ENCODE measurements at places on chromosomes 13 and 19.

DNA sequence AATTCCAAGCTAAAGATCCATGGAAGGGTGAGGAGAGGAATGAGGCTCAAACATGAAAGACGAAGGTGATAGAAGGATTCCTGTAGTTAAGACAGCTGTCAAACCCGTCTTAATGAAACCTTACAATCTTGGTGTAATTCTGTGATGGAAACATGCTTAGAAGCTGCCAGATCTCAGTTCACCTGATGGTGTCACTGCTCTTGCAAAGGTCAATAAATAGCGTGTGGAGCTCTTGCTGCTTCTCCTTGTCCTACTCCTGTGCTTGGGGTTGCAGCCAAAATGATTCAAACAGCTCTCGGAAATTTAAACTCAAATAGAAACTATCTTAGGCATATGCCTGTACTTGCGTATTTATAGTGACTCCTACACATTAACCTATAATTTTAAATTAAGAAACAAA lies 1705.0 kb downstream of the OLFM4 start:
- no peak for DNase-seq

DNA sequence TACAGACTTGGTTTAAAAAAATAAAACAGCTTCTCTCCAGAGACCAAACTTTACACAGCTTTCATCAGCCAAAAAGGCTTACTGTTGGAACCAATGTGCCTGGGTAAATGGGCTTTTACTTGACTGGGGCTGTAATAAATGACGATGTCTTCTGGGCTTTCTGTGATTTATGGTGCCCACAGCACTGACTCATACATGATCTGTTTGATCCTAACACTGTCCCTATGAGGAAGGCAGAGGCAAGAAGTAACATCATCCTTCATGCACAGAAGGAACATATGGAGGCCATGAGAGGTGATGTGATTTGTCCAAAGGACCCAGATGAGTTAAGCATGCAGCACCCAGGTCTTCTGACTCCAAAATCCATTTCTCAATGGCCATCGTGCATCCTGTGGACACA lies 77.4 kb downstream of the DOCK9 start:
- DNase-seq, result no peak

DNA sequence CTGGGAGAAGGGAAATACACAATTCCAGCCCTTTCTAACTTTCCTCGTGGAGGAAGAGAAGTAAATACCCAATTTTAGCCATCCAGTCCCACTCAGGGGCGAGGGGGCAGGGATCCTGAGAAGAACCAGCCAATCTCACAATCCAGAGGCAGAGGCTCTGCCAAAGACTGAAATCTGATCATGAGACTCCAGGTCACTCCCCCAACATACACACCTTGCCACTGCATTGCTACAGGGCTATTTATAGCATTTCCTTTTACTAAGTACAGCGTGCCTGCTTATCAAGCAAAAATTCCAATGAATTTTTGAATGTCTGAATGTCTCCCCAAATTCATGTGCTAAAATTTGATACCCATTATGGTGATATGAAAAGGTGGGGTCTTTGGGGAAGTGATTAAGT lies 1687.5 kb downstream of the EFNB2 start:
- no peak for DNase-seq

DNA sequence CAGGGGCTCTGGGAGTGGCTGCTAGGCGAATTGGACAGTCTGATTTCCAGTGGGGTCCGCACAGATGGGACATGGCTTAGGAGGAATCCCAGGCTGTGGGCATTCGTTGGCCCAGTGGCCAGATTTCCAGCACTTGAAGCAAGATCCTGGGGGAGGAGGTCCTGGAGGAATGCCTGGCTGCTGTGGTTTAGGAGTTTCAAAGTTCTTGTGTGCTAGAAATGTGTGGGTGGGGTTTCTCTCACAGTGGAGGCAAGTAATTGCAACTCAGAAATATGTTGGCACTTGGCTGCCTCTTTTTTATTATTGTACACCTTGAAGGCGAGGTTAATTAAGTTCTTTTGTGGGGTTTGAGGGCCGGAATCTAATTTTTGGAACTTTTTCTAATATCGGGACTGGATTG lies 17.1 kb downstream of the IGFL3 start:
- DNase-seq, result no peak

DNA sequence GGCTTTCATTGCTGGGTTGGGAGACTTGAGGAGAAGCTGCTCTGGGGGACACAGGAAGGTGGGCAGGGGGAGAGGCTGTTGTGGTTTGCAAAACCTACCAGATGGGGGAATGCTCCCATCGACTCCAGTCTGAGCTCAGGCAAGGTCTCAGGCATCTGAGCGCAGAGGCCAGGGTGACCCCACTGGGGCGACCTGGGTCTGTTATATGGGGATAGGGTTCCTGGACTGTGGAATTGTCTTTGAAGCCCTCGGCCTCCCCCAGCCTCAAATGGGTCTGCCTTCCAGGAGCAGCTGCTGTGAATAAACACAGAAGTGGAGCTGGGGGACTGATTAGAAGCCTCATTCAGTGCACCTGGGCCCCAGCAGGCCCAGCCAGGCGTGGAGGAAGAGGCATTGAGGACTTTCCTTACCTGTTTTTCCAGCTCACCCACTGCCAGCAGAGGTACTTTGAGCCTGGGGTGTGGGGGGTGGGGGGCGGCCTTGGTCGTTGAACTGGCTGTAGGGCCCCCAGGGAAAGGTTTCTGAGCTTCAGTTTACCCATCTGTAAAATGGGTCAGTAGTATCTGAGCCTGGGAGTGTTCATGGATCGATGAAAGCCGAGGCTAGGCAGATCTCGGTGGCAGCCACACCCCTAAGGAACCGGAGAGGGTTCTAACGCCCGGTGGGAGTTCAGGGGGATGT lies 1.4 kb downstream of the CERS4 start:
- DNase-seq, result peak; percentile 55

DNA sequence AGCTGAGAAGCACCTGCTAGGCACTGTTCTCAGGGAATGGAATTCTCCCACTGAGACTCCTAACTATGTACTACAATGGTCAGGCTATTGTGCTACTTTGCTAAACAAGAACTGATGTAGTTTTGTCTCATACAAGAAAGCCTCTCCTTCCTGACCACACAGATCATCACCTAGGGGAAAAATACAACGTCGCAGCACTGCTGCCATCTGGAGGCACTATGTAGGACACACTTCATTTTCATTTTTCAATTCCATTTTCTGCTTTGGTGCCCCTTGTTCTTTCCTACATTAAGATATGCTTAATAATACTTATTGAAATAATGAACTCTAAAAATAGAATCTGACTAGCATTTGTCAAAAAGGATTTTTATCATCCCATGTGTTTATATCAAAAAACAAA lies 21.1 kb downstream of the PROSER1 start:
- DNase-seq, result peak; percentile 41

DNA sequence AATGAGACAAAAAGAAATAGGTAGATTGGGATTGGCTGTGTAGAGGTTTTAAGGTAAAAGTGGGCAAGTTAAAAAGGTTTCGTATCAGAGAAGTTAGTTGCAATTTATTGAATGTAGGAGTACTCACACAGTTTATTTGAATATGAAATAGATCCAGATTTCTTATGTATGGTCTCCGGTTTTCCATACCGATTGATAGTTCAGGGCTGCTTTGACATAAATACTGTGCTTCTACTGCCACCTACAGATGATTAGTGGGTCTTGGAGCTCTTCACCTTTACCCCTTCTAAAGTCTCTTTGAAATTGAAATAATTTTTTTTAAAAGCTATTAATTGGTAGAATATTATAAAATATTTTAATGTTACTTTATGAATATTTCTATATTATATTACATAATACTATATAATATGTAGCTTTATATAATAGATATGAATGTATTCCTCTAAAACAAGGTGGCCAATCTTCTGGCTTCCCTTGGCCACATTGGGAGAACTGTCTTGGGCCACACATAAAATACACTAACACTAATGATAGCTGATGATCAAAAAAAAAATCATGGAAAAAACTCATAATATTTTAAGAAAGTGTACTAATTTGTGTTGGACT lies 7.7 kb upstream of the GPR18 start:
- DNase-seq, result no peak

DNA sequence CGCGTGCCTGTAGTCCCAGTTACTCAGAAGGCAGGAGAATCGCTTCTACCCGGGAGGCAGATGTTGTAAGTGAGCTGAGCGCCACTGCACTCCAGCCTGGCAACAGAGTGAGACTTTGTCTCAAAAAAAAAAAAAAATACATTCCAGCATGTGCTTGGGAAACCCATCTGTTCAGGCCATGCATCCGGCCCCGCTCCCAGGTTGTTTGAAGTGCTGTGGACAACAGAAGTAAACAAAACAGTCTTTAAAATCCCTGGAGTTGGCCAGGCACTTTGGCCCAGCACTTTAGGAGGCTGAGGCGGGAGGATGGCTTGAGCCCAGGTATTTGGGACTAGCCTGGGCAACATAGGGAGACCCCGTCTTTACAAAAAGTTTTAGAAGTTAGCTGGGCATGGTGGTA lies 3.2 kb upstream of the PTPRS start:
- DNase-seq, result no peak

GRCh38 chr19:51386882-51387520 lies 773 bp downstream of the LIM2 start:
- no peak for DNase-seq

- DNase-seq, result no peak
These were observed 102.6 kb upstream of the RNF113B start for GRCh38 chr13:98279473-98280175.

DNA sequence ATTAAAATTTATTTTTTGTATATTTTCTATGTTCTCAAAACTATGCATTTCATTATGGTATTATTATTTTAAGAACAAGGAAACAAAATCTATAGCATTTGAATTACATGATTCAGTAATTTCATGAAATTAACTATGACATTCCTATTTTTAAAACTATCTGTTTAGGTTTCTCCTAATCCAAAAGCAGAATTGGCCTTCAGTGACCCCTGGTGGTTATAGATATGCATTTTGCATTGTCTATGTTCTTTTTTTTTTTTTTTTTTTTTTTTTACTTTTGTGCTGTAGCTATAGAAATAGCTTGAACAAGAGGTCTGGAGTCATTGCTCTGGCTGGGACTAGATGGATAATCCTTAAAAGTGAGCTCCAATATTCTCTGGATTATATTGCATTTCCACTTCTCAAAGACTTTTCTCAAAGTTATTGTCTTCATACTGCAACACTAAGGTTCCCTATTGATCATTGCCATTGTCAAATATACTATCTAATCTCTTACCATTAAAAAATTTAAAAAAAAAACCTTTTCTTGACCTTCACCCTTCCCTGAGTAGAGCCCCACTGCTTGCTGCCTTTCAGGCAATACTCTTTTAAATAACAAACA lies 15.9 kb upstream of the DNAJC3 start:
- no peak for DNase-seq

DNA sequence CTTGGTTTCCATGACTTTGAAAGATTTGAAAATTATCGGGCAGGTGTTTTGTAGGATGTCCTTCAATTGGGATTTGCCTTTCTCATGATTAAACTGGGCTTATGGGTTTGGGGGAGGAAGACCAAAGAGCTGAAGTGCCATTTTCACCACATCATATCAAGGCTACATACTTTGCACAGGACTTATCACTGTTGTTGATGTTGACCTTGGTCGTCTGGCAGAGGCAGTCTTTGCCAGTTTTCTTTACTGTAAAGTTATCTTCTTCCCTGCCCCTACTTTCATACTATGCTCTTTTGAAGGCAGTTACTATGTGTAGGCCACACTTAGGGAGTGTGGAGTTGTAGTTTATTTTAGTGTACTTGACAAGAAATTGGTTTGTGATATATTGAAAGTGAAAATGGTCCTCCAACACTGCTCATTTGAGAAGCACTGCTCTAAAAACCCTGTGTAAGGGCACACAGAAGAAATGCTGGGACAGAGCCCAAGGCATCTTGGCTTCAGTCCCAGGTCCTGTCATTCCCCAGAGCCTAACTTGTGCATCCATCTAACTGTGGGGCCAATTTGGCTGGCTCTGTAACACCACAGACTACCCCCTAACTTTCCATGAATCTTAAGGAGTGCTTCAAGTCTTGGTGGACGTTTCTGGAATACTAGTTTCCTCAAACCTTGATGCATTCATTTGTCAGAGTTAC lies 384.9 kb downstream of the KCNRG start:
- no peak for DNase-seq

- no peak for DNase-seq
These were observed 83.6 kb downstream of the KDM4B start for GRCh38 chr19:5052515-5052914.

GRCh38 chr19:17021793-17022590 lies 4.6 kb downstream of the CPAMD8 start:
- no peak for DNase-seq

- no peak for DNase-seq
These were observed 20.4 kb upstream of the ZNF536 start for GRCh38 chr19:30351774-30352173.

GRCh38 chr19:5397804-5398692 lies 57.2 kb upstream of the ZNRF4 start:
- DNase-seq, result no peak

GRCh38 chr13:29355029-29355428 lies 240.5 kb downstream of the SLC7A1 start:
- no peak for DNase-seq

DNA sequence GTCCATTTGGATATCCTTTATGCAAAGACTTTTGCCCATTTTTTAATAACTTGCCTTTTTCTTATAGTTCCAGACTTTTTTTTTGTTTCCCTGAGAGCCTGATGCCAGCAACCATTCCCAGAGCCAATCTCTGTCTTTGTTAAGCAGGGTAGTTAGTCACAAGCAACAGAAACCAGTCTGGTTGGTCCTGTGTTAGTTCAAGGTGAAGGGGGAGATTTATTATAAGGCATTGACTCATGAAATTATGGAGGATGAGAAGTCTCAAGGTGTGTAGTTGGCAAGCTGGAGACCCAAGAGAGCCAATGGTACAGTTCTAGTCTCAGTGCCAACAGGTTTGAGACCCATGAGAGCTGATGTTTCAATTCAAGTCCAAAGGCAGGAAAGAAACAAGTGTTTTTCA lies 33.0 kb downstream of the GPR12 start:
- no peak for DNase-seq

- DNase-seq, result no peak
These were observed 4.0 kb upstream of the KLK3 start for GRCh38 chr19:50850738-50851137.

GRCh38 chr19:943551-944170 lies 17.8 kb downstream of the ARID3A start:
- DNase-seq, result no peak

DNA sequence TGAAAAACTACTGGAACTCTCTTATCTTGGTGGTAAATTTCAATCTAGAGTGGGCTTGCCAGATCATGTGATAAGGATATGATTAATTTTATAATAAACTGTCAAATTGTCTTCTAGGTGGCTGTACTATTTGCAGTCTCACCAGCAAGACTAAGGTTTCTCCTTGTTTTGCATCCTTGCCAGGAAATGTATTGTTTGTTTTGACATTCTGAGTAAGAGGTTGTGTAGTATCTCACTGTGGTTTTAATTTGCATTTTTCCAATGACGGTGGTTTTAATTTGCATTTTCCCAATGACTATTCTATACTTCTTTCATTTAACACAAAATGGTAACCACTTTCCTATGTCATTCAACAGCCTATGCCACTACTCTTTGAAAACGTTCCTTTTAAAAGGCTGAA lies 2.0 kb downstream of the CAB39L start:
- no peak for DNase-seq

GRCh38 chr13:103539265-103539664 lies 473.0 kb upstream of the SLC10A2 start:
- DNase-seq, result no peak

GRCh38 chr13:30085087-30085486 lies 222.3 kb downstream of the KATNAL1 start:
- no peak for DNase-seq
